Fibroblast of skin of right biceps (primary cell): ENCODE measurements at places on chromosomes 12 and 14.

- DNase-seq: no peak
Observed at GRCh38 chr14:34966413-34966812, 16.4 kb upstream of the SRP54 start.

GRCh38 chr14:92351750-92352149 lies 28.8 kb downstream of the SLC24A4 start:
- no peak for DNase-seq

DNA sequence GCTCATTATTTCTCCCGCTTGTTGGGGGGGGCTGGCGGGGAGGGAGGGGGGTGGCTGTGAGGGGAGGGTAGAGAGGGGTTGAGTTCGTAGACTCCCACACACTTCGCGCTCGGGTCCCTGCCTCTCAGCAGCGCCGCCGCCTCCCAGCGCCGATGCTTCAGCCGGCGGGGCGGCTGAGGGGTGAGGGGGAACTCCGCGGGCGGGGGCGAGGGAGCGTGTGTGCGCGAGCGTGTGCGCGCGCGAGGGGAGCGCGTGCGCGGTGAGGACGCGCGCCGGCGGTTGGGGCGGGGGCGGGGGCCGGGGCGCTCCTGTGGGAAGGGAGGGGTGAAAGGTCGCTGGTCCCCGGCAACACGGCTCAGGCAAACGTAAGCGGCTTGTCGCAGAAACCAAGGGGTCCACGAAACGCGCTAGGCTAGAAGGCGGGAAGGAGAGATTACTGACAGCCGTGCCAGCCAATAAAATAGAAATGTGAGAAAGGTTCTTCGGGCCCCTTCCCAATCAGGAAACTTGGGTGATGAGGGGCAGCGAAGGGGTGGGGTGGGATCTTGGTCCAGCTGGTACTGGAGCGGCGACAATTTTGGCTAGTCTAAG lies 343 bp upstream of the NOVA1 start:
- DNase-seq: peak; percentile 90

DNA sequence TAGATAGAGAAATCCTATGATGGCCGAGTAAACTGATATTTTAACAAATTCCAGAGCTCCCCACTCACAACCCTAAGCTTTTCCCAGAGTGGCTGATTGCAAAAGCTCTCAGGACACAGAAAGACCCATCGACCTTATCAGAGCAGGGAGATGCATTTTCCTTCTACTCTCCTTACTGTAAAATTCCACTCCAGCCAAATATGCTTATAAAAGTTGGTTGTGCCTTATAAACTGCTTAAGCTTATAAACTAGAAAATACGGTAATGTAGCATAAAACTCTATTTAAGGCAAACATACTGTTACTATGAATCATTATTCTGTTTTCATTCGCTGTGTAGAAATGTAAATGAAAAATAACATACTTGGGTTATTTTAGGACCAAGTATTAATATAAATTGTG lies 41.6 kb upstream of the TRHDE start:
- DNase-seq: peak; percentile 91

DNA sequence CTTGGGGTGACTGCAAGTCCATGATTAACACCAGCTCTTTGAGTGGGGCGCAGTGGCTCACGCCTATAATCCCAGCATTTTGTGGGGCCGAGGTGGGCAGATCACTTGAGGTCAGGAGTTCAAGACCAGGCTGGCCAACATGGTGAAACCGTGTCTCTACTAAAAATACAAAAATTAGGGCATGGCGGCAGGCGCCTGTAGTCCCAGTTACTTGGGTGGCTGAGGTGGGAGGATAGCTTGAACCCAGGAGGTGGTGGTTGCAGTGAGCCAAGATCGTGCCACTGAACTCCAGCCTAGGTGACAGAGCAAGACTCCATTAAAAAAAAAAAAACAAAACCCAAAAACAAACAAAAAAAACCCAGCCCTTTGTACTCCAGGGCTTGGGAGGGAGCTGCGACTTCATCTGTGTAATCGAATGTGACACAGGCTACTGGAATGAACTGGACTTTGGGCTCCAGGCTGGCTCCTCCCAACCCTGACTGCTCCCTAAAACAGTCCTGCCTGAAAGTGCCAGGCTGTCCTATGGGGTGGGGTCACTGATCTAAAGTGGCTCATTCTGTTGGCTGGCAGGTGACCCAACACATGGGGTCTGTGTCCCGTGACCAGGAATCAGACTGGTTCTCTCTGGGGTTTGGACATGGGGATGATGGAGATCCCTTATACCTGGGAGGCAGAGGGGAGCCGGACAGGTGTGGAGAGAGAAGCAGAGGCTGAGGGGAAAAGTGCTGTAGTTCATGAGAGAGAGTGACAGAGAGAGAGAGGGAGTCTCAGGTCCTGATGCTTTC lies 9.3 kb upstream of the C12orf43 start:
- DNase-seq: no peak

- DNase-seq: peak; percentile 71
Observed at GRCh38 chr14:51776102-51776894, 84.1 kb upstream of the GNG2 start.

DNA sequence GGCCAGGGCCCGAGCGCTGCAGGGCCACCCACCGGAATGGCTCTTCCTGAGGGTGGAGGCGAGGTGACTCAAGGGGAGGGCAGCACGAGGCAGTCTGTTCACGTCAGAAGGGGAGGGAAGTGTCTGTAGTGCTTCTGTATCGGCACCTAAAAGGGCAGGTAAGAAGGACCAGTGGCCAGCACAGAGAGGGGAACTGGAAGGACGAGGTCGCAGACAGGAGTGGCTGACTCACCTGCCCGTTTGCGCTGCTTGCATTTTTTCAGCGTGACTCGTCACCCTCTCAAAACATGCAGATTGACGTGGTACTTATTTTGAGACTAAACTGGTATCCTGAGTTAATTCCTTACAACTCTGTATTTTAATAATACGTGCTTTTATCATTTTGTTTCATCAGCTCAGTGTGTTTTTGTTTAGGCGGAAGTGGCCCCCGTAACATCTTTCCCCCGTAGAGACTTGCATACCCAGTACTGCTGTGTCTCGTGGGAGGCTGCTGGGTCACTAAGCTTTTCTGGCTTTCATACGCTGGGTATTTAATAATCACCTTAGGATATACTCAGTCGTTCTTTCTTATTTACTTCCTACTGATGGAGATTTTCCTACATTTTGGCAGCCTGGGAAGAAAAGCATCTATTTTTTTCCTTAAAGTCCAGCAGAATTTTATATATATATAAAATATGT lies 26.4 kb downstream of the SFSWAP start:
- DNase-seq: peak; percentile 51

DNA sequence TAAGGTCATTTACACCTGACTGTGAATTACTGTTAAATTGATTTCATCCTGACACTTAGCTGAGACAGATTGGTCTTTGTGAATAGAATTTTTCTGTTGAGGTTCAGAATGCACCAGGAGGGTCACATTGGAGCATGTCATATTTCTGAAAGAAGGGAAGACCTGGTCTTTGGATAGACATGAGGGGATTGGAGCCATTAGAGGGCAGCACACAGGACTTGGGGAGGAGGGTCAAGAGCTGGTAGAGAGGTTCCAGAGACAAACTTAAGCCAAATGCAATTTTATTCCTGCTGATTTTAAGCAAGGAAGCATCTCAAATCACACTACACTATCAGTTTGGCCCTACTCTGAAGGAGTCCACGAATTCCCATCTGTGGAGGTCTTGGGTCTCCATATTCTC lies 41.1 kb downstream of the GUCY2C start:
- no peak for DNase-seq

DNA sequence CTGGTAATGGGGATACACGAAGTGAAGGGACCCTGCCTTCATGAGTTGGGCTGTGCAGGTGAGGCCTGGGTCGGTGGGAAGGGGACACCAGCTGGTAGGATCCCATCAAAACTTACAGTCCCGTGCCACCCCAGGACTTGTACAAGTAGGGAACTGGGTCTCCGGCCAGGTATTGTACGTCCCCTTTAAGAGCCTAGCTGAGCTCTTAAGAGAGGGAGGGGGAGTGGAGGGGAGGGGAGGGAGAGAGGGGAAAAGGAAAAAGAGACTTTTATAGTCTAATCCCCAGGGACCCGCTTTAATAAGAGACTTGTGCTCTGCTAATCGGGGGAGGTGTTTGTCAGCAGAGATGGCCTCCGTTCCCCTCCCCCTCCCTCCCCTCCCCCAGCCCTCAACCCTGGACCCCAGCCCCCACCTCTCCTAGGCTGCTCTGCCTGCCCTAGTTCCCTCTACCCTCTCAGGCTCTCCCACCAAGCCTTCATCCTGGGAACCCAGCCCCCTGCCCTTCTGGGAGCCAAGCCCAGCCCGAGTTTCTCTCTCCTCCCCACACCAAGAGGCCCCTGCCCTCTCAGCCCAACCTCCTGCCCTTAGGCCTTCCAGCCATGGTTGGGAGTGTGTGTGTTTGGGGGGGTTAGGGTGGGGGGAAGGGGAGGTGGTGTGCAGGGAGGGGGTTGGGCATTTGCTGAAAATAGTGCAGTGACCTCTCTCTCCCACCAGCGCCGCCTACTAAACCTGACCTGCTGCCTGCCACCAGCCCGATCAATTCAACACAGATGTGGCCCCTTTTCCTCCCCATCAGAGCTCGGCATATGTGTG lies 2.6 kb downstream of the GDF11 start:
- peak; percentile 75 for DNase-seq

GRCh38 chr12:25767606-25768005 lies 190.9 kb upstream of the RASSF8 start:
- DNase-seq: peak; percentile 82

DNA sequence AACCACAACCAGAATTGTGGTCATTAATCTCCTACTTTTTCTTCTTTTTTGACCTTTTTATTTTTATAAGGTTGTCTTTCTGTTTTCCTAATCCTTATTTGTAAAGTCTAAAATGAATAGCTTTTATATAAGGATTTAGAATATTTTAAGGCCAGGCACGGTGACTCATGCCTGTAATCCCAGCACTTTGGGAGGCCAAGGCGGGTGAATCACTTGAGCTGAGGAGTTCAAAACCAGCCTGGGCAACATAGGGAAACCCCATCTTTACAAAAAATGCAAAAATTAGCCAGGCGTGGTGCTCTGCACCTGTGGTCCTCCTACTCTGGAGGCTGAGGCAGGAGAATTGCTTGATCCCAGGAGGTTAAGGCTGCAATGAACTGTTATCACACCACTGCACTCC lies 55.1 kb downstream of the IFT81 start:
- DNase-seq: peak; percentile 88

DNA sequence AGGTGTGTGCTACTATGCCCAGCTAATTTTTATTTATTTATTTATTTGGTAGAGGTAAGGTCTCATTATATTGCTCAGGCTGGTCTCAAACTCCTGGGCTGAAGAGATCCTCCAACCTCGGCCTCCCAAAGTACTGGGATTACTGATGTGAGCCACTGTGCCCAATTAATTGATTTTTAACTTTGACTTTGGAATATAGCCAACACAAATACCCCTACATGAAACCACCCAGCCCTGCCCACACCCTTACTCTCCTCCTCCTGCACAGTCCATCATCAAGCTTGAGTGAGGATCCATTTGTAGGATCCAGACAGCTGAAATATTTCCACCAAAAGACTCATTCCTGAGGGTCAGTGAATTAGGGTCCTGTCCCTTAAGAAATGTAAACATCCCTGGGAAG lies 3.3 kb upstream of the TEAD4 start:
- no peak for DNase-seq

- no peak for DNase-seq
Observed at GRCh38 chr12:93200291-93200917, 177.3 kb upstream of the NUDT4 start.

GRCh38 chr12:13442457-13442856 lies 245.9 kb downstream of the EMP1 start:
- DNase-seq: no peak

GRCh38 chr12:54749191-54749818 lies 101.1 kb upstream of the DCD start:
- peak; percentile 35 for DNase-seq

DNA sequence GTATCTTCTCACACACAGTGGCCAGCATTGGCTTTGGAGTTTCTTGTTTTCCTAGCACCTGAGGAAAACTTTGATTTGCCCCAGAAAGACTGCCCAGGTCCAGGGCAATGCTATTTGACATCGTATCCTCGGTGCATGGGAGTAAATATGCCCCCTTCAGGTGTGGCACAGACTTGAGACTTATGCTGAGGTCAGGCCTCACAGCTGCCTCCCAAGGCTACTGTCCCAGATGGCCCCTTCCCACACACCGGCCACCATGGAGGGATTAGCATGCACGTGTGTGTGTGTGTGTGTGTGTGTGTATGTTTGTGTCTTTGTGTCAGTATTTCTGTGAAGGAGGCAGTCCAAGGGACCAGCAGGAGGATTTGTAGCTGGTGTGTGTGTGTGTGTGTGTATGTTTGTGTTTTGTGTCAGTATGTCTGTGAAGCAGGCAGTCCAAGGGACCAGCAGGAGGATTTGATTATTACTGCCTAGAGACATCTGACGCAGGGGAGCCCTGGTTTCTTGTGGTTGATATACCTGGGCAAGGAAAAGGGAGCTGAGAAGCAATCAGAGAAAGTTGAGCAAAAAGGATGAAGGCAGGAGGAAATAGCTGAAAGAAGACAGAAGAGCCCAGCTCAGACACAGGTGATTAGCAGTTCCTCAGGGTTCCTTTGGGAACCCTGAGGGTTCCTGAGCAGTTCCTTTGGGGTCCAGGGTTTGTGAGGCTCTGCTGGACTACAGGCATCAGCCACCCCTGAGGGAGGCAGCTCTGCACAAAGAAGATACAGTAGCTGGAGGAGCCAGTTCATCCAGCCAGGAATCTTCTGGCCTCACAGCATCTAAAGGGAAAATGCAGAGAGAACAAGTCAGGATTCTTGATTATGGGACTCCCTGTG lies 42.2 kb downstream of the COX16 start:
- DNase-seq: no peak

DNA sequence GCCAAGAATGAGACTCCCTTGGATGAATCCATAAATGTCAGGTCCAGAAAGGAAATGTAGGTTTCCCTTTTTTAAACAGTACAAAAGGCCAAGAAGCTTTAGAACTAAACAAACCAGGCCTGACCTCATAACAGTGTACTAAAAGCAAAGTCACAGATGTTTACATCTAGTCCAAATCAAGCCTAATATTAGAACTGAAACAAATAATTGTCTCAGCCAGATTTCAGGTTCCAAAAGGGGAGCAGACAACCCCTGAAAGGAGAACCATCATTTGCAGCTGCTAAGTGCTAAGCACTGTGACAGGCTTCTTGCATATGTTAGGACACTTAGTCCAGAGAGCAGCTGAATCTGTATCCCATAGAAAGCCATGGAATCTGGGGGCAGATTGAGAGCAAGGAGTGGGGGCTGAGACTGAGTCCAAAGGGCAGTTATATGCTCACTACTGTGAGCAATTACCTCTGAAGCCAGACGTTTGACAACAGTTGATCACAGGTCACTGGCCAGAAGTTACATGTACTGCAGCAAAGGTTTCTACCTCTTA lies 90.1 kb downstream of the STXBP6 start:
- DNase-seq: no peak

DNA sequence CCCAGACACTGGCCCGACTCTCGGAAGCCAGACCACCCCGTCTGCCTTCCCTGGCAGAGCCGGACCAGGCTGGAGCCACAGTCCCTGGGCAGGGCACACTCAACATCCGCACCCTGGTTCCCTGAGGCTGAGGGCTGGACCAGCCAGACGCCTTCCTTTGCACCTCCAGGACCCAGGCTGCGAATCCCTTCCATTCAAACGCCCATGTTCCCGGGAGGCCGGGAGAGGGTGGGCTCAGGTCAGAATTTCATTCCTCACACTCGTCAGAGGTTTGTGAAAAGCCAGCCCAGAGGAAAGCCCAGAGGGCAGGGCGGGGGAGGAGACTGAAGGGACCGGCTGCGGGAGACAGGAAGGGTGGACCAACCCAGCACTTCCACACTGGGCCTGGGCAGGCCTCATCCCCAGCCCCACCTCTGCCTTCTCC lies 58.7 kb downstream of the LRRC74A start:
- no peak for DNase-seq
